ENCODE measurements at places on chromosomes 3 and 15.

DNA sequence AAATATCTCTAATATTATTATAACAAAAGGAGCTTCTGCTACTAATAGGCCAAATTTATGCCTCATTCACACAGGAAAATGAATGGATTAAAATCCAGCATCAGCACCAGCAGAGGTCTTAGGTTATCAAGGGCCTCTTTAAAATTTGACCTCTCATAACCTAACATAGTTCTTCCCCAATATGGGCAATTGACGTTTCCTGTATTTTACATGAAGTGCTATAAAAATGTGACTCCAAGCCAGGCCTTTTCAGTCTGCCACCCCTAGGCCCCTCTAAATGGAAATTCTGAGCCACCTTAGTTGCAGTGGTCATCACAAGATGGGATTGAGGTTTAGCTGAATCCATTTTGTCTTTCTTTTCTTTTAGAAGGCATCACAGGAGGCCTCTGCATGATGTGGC is 70.1 kb downstream of the CASR start:
- no peak for DNase-seq

GRCh38 chr3:64086479-64087252 is 63.4 kb upstream of the PSMD6 start:
- no peak for DNase-seq

- peak; percentile 29 for DNase-seq
Measured at GRCh38 chr3:12452361-12453330, 31.6 kb upstream of the TSEN2 start.

- DNase-seq = no peak
Measured at GRCh38 chr3:7382293-7383010, 521.5 kb downstream of the GRM7 start.

DNA sequence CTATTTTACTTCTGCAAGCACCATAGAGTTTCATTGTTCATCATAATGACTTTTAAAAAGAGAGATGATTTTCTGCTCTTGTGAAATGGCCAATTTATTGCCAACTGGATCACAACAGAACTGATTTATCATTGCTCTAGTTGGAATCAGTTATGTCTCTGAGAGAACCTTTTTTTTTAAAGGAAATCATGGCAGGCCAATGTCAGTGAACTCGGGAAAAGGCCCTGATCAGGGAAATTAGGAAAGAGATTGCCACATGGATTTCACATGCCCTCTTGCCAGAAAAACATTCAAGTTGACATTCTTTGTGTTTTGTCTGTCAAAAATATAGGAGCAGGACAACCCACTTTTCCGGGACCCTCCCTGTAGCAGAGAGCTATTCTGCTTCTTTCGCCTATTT is 12.6 kb upstream of the SLC25A26 start:
- DNase-seq = no peak

DNA sequence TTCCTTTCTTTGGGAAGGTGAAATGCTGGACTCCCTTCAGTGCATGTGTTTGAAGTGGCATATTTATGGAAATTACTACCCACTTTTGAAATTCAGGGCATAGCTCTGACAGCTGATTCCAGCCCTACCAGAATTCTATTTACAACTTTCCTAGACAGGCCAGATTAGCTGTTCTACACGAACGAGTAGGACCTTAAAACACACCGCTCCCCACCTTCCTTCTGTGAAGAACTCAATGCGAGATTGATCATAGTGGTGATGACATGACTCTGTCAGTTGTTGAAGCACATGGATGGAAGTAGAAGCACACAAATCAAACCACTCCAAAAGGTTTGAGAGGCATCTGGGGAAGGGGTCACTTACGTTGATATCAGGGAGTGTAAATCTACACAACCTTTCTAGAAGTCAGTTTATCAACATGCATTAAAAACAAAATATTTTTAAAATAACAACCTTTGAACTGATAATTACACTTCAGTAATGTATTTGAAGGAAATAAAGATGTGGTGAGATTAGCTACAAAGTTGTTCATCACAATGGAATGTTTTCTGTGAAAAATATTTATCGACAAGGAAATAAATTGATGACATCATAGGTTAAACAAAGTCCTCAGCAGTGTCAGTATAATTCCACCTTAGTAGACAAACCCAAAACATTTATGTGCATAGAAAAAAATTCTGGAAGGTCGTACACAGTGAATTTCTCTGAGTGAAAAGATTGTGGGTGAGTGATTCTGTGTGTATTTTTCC is 29.8 kb downstream of the RARB start:
- no peak for DNase-seq

GRCh38 chr3:53949541-53949940 is 57.9 kb upstream of the SELENOK start:
- no peak for DNase-seq

DNA sequence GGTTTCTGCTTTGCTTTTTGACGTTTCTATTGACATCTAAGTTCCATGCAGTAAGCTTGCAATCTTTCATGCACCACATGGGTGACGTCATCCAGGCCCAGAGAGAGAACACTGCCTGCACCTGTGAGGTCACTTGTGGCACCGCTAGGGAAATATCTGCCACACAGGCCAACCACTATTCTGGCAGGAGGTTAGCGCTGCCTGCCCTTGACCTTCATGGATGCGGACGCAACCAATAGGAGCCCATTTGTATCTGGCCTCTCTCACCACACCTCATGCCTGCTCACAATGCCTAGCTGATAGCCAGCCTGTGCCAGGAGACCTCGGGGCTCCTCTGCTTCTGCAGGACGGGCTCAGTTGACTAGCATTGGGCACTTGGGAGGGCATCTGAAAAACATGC is 55.8 kb upstream of the PRR23E start:
- DNase-seq = no peak

DNA sequence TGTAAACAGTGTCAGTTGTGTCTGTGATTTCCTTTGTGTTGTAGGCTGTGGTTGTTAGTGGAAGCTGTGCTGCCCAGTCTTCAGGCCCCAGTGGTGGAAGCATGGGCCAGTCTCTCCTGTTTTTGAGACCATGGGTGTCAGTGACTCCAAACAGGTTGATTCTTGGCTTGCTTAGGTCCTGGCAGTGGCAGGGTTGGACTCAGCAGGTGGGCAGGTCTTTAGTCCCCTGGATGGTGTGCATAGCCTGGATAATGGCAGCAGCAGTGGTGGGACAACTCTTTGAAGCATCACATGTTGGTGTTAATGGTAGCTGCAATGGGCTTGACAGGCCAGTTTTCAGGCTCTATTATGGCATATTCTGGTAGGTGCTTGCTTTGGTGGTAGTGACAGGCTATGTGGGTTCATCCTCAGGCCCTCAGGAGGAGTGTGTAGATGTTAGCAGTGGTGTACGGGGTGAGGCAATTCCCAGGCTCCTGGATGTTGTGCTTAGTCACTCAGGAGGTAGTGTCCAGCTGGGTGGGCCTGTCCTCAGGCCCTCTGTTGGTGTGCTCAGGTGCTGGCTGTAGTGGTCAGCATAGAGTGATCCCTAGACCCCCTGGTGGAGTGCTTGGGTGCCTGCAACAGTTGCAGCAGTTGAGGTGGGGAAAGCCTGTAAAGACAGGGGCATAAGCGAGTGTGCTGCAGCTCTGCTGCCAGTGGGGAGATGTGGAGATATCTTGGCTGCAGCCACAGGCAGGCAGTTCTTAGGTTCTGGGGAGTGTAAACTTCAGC is 596.7 kb downstream of the PDCD6IP start:
- no peak for DNase-seq

- DNase-seq = no peak
Measured at GRCh38 chr3:108053067-108053466, 37.8 kb downstream of the CD47 start.

DNA sequence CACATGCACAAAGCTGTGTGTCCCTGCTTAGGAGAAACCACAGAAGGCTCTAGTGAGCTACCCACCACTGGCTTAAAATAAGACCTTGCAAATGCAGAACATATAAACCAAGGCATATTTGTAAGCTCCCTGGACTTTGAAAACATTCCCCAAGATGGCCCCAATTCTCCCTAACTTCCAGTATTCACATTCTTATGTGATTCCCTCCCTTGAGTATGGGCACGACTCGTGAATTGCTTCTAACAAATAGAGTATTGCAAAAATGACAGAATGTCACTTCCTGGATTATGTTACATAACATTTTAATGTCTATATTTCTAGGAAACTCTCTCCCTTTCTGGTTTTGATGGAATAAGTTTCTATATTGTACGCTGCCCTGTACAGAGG is 131.8 kb upstream of the MCTP2 start:
- DNase-seq = no peak

DNA sequence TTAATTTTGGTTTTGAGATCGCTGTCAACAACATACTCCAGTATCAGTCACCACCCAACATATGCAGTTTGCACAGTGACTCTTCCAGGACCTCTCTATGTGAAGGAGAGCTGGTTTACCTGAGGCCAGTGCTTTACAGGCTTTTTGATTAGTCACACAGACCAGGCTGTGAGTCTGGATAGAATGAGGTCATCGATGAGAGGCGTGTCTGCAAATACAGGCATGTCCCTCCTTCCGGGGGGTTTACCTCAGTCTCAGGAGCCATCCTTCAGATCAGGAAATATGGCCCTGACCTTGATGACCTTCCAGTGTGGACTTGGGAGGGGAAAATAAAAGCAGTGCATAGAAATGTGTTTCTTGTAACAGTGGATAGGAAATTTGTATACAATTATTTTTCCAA is 46.9 kb downstream of the KBTBD12 start:
- DNase-seq = no peak

GRCh38 chr15:58167095-58167691 is 29.0 kb downstream of the AQP9 start:
- DNase-seq = peak; percentile 15

All from CD14-positive monocyte (primary cell).